ENCODE measurements at places on chromosomes 11 and 22.

- no peak for DNase-seq
These were observed 461 bp downstream of the TBC1D10A start for GRCh38 chr22:30326255-30326705.

DNA sequence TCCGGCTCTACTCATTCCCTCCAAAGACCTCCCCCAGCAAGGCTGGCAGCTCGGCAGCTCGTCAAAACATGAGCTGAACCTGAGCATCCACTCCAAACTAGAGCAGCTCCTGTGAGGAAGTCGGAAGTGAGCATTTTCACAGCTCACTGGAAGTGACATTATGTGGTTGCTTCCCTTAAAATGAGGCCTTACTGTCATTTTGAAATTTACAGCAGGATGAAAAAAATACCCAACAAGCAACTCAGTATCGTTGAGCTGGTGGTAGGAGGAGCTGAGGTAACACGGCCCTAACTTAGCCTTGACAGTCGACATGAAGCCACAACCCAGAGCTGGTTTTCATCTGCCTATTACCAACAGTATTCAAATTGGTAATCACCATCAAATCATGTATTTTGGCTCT is 38.0 kb upstream of the ARFGAP3 start:
- DNase-seq: no peak

DNA sequence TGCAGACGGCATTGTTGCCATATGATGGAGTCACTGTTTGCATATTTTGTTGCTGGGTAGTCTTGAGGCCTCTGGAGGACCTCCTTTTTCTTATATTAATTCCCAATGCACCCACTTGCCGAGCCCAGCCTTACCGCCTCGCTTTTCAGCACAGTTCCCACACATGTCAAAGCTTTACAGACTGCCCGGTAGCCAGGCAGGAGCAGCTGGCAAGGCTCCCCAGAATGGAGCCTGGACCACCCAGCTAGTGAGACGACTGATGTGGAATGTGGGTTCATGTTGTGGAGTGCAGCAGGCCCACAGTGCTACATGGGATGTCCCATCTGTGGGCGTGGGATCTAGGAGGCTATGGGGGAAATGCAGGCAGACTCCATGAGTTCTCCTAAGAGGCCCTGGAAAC is 99.4 kb upstream of the MTMR2 start:
- DNase-seq: no peak

DNA sequence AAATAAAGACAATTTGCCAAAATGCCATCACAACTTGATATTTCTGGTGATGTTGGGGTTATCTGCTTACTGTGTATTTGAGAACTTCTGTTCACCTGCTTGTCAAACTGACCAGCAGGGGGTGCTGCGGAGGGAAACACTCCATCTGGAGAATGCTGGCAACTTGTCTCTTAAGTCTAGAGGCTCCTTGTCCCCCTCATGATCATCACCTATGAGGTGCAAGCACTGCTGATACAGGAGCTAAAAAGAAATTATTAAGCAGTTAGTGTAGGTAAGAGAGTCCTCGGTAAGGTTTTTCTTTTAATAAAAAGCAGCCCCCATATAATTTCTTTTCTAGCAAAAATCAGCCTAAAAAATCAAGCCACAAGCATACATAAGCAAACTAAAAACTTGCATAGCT is 32.7 kb upstream of the GLYATL1B start:
- peak; percentile 67 for DNase-seq

GRCh38 chr11:68032003-68032402 is 1.5 kb downstream of the NDUFS8 start:
- DNase-seq: no peak

- no peak for DNase-seq
These were observed 99.4 kb downstream of the SHANK2 start for GRCh38 chr11:71153005-71153390.

GRCh38 chr11:133943950-133944698 is 12.6 kb downstream of the IGSF9B start:
- no peak for DNase-seq
